ENCODE measurements at places on chromosomes 5 and 9. TPM values are rescaled to one million over a fixed set of nuclear protein-coding genes. Genes with fewer than 3 reads are reported as not detected.

DNA sequence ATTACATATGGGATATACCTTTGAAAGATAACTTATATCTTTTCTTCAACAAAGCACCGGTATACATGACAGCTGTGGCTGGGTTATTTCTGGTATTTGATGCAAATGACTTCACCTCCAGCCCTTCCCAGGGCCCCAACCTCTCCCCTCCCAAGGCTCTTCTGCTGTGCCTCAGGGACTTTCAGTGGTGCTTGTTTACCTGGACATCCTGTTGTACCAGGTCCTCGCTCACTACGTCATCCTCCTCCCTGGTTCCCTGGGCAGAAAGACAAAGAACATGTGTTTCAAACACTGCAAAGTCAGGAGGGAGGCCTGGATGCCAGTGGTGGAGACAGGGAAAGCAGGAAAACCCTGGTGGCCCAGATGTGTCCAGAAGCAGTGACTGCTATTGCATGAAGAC lies 23.4 kb downstream of the ANXA6 start:
- no peak for DNase-seq

- DNase-seq = no peak
These were observed 10.9 kb downstream of the SEMA5A start for GRCh38 chr5:9534881-9535517.

GRCh38 chr9:137294681-137295237 lies 7.3 kb downstream of the NRARP start:
- DNase-seq = no peak

DNA sequence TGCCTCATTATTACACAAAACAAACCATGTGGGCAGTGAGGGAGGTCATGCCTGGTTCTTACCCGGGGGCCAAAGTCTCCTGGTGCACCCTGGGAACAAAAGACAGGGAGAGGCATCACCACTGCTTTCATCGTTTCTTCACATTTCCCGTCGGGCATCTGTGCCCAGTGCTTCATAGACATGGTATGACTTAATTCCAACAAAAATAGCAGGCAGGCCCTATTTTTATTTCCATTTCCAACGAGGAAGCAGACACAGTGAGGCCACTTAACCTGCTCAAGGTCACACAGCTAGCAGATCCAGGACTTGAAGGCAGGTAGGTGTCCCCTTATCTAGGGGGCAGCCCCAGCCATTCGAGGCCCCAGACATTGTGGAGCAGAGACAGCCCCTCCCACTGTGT lies 34.6 kb upstream of the PHYKPL start:
- no peak for DNase-seq

- DNase-seq = no peak
These were observed 331.5 kb upstream of the ZNF462 start for GRCh38 chr9:106531491-106531890.

DNA sequence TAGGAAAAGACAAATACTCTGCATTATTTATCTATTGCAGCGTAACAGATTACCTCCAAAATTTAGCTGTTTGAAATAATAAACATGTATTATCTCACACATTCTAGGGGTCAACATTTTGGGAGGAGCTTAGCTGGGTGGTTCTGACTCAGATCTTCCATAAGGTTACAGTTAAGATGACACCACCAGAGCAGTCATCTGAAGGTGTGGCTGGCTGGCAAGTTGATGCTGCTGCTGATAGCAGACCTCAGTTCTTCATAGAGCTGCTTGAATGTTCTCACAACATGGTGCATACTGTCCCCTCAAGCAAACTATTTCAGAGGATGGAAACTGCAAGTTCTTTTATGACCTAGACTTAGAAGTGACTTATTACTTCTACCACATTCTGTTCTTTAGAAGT lies 146.3 kb upstream of the FSTL4 start:
- DNase-seq = no peak

GRCh38 chr5:126419102-126419501 lies 4.1 kb upstream of the GRAMD2B start:
- no peak for DNase-seq

DNA sequence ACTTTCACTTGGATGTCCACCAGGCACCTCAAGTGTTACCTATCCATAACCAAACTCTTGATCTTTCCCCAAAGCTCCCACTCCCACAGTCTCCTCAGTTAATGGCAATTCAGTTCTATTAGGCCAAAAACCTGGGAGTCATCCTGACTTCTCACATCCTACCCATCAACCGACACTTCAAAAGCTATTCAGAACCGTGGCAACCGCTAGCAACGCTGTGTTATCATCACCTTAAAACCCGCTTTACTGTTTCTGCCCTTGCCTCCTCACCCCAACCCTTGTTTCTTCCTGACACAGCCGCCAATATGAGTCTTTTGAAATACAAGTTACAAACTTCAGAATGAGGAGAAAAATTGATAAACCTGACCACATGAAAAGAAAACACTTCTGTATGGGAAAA lies 46.5 kb downstream of the MAPKAP1 start:
- DNase-seq = no peak

DNA sequence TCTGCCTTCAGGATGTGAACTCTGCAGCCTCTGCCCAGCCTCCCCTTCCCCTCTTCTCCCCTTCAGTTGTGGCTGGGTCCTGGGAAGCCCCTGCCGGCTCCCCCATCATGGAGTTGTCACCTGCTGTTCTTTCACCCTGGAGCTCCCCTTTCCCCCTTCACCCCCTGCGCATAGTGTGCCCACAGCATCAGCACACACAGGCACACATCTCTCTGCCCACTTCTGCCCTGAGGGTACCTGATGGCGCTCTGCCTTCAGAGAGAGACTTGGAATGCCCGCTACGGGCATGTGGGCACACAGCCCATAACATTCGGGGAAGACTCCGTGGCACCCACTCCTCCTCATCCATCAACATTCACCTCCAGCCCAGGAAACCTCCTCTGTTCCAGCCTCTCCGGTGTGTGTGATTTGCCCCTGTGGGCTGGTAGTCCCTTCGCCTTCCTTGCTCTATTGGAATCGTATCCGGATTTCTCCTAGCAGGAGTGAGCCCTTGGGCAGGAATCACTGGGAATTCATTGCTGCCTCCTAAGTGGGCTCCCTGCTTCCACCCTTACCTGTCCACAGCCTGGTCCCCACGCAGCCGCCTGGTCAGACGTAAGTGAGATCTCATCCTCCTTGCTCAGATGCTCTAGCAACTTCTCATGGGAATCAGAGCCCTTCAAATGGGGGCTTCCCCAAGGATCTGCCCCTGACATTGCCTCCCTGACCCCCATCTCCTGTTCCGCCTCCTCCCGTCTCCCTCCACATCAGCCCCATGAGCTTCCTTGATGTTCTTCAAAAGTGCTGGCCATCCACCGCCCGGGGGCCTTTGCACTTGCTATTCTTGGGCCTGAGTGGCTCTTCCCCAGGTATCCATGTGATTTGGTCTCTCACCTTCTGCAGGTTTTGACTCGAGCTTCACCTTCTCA lies 61.5 kb upstream of the CTSL start:
- peak; percentile 40 for DNase-seq

The GBGT1 gene
- 14.2 TPM for total RNA-seq

The SLC2A8 gene
- 16.3 TPM for total RNA-seq

The CDC42SE2 gene
- total RNA-seq = 17.0 TPM

The CSF2 gene
- total RNA-seq = not detected

The C9 gene
- 0.19 TPM for total RNA-seq

The BTNL8 gene
- total RNA-seq = not detected
